Activated T-cell treated with anti-CD3 and anti-CD28 coated beads for 1 hour (primary cell): ENCODE measurements at places on chromosomes 12 and 14.

DNA sequence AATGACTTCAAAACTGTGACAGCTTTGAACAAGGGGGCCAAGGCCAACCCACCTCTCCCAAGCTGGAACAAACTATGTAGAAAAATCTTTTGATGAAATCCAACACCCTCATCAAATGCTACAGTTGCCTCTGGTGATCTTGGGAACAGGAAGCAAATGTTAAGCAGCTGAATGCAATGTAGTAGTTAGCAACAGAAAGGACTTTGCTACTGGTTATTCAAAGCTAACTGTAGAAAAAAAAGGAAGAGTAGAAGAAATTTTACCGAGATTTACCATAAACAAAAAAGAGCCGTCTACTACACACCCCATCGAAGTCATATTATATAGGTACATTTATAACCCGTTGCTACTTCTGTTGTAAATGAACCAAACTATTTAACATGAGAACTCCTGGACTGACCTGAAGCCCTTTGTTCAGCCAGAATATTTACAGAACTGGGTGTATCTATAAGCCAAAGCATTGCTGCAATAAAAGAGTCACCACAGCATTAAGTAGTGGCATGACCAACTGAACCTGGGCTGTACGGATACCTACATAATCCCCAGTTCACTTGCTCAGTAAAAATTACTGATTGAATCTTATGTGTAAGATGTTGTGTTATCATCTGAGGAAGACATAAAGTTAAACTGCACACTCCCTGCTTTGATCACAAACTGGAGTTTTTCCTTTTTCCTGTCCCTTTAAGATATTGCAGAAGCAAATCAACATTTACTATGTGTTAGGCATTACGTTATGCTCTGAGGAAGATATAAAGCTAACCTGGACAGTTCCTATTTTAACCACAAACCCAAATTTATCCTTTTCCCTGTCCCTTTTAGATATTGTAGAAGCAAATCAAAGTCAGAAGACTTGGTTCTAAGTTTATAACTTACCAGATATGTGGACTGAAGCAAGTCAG, 25.1 kb downstream of the SYNJ2BP start:
- DNase-seq: no peak

DNA sequence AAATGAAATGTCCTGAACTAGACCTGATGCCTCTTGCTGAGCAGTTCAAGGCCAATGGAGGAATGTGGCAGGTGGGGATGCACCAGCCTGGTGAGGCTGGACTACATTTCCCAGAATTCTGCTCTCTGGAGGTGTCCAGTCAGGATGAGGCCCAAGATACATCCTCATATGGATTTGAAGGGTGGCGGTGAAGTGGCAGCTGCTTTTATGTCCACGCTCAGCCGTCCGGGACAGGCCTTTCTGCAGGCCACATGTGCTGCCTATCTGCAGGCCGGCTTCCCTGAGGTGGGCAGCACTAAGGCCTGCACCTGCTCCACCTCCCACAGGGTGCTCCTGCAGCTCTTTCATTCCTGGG, 230.2 kb downstream of the BCL11B start:
- DNase-seq: no peak

GRCh38 chr12:47095446-47096236, 15.9 kb upstream of the AMIGO2 start:
- no peak for DNase-seq

GRCh38 chr12:43848786-43849185, 12.9 kb downstream of the TMEM117 start:
- no peak for DNase-seq

- no peak for DNase-seq
These were observed 1352.7 kb upstream of the TMEM132C start for GRCh38 chr12:126914170-126914793.

GRCh38 chr12:58567189-58567588, 353.1 kb downstream of the LRIG3 start:
- DNase-seq: no peak

DNA sequence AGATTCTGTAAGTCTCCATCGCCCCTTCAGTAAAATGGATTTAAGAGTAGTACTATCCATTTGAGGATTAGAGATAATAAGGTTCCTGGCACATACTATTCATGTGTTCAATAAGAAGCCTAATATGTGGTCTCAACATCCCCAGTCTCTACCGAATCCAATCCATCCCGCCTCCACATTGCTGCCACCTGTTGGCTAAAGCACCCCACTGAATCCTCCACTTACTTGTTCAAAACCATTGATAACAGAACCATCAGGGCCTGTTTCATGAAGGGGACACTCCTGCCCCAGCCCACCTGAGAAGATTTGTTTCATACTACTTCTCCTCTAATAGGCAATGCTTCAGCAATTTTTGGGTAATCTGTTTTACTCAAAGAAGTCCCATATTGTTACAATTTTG, 147.5 kb downstream of the SLC2A13 start:
- DNase-seq: no peak

DNA sequence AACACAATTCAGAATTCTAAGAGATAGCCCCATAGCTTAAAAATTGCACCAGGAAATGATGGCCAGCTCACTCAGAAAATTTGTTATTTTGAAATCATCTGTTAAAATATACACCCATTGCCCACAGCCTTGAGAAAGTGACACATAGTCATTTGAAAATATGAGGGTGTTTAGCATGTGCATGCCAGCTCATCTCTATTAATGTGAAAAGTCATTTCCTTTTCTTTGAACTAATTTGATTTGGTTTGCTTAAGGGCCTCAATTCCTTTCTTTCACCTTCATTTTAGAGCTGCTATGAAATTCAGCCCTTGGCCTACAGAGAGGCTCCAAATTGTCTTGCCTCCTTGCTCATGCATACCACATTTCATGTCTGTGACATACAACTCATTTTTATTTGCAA, 241.4 kb downstream of the PHLDA1 start:
- no peak for DNase-seq

- DNase-seq: no peak
These were observed 51.3 kb downstream of the MAPKAPK5 start for GRCh38 chr12:111893287-111893686.

DNA sequence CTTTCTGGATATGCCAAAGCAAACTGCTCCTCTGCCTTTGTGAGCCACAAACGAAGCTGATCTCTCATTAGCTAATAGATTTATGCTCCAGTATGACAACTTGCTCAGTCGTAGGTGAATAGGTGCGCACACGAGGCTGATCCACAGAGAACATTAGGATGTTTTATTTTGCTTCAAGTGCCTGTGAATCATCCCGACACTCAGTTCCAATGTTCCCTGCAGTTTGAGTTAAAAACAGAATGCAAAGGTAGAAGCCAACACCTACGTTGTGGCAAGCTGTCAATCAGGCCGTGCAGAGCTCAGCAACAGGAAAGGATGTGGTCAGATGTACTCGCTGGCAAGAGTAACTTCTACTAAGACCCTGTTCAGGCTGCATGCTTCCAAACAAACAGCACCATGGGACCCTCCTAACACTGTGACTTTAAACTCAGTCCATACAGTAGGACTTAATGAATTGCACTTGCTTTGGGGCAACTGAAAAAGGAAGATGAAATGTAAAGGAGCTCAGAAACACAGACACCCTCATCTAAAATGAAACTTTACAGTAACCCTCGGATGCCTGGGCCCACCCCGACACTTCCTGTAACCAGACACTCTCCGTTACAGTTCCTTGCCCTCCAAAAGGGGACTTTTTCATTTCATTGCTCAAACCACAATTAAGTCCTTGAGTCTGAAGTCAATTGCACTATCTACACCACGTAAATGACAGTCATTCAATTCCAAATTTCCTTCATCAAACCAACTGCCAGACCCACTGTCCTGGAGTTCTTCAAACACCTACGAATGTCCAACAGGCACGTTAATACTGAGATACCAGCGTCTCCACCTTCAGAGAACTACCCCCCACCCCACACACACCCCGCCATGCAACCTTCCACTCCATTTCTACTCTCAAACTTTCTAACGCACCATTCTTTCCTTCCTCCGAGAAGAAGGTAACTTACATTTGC, 1.6 kb downstream of the CCDC88C start:
- peak; percentile 48 for DNase-seq

DNA sequence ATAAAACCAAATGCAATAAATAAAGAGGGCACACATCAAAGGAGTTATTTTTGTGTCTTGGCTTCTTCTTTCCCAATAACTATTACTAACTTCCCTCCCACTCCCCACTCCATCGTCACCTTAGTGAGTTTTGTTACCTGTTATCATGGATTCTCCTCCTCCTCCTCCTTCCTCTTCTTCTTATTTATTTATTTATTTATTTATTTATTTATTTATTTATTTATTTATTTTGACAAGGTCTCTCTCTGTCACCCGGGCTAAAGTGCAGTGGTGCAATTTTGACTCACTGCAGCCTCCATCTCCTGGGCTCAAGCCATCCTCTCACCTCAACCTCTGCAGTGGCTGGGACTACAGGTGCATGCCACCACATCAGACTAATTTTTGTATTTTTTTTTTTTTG, 26.4 kb downstream of the WIF1 start:
- no peak for DNase-seq

DNA sequence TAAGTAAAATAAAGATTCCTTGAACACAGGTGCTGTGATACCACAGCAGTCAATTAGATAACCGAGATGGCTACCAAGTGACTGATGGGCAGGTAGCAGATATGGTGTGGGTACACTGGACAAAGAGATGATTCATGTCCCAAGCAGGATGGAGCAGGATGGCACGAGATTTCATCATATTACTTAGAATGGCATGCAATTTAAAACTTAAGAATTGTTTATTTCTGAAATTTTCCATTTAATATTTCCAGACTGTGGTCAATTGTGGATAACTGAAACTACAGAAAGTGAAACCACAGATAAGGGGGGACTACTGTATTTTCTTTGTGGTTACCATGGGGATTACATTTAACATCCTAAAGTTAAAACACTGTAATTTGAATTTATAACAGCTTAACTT, 7.5 kb upstream of the ZFP36L1 start:
- DNase-seq: no peak

DNA sequence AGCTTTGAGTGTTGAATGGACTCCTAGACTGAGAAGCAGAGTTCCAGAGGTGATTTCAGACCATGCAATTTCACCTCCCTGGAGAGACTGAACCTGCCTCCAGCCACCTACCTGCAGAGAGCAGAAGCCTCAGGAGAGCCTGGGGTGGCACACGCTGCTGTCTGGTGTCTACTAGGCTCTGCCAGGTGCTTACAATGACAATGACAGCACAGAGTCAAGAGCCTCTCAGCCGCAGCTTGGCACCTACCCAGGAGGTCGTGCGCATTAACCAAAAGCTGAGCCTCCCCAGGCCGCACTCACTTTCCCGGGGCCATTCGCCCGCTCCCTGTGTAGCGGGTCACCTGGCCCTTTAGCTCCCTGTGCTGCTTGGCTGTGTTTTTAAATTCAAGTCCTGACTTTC, 63.2 kb downstream of the TESC start:
- DNase-seq: no peak

GRCh38 chr12:1933342-1934051, 15.0 kb upstream of the CACNA2D4 start:
- DNase-seq: no peak

DNA sequence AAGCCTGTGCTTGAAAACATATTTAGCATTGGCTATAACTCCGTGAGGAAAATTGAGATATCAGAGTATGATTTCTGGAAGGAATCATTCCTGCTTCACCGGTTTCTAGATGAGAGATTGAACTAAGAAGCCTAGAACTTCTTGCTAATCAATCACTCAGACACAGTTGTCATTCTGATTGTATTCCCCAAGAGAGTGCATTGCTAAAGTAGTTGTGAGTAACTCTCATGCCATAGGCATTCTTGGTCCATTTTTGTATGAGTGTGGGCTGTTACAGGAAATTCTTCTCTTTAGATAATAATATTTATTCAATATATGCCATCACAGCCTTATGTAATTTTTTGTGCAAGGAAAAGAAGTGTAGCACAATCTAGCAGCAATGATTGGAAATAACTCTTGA, 893.3 kb upstream of the MDGA2 start:
- no peak for DNase-seq

GRCh38 chr12:47378907-47379306, 299.1 kb upstream of the AMIGO2 start:
- DNase-seq: no peak

- DNase-seq: no peak
These were observed 116.0 kb upstream of the NCOR2 start for GRCh38 chr12:124683152-124684124.

GRCh38 chr14:71011479-71011878, 104.2 kb downstream of the PCNX1 start:
- no peak for DNase-seq

GRCh38 chr12:14289601-14290000, 75.9 kb upstream of the ATF7IP start:
- DNase-seq: no peak

DNA sequence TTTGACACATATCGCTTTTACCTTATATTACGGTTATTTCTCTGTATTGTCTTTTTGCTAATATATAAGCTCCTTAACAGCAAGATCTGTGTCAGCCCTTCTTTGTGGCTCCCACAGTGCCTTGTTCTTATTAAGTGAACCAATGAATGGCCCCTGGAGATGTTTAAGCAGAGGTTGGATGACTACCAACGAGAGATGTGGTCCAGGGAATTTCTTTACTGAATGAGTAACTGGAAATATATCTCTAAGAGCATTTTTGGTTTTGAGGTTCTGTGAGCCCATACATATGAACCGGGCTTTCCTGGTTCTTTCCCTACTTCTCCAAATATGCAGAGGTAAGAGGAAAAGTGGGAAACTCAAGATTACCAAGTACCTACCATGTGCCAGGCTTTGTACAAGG, 23.5 kb downstream of the CALCOCO1 start:
- DNase-seq: no peak

DNA sequence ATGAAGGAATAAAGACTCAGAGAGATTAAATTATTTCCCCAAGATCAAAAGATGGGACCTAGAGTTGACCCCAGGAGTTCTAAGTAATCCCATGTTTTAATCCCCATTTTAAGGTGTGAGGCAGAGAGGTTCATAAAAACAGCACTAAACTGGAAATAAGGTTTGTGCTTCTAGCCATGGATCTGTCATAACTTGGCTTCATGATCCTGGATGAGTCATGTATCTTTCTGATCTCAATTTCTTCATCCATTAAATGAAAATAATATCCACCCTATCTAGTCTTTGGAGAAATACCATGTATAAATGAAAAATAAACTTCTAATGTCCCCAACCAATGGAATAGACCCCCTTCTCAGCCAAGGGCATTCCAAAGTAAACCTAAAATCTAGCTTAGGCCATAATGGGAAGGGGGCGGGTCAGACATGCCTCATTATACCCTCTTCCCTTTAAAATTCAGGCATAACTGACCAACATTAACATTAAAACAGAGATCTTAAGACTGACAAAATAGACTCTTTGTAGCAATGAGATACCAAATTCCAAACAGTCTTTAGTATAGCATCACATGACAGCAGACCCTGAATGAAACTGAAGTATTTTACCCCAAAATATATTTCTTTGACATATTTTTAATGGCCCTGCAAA, 47.8 kb downstream of the SLC41A2 start:
- no peak for DNase-seq

GRCh38 chr12:87795555-87795954, 233.6 kb downstream of the C12orf50 start:
- no peak for DNase-seq

- no peak for DNase-seq
These were observed 32.5 kb upstream of the GPR132 start for GRCh38 chr14:105097794-105098127.

GRCh38 chr12:91098941-91099340, 12.4 kb downstream of the LUM start:
- DNase-seq: no peak

- DNase-seq: no peak
These were observed 16.7 kb downstream of the PNP start for GRCh38 chr14:20485900-20486299.

- no peak for DNase-seq
These were observed 10.6 kb downstream of the SRP54 start for GRCh38 chr14:34993426-34993825.

- DNase-seq: no peak
These were observed 1.6 kb upstream of the PRPH start for GRCh38 chr12:49293056-49293956.

- no peak for DNase-seq
These were observed 589.5 kb downstream of the NOVA1 start for GRCh38 chr14:26008290-26008689.
